ENCODE measurements at places on chromosomes 13 and 19. TPM values are rescaled to one million over a fixed set of nuclear protein-coding genes. Genes with fewer than 3 reads are reported as not detected.

DNA sequence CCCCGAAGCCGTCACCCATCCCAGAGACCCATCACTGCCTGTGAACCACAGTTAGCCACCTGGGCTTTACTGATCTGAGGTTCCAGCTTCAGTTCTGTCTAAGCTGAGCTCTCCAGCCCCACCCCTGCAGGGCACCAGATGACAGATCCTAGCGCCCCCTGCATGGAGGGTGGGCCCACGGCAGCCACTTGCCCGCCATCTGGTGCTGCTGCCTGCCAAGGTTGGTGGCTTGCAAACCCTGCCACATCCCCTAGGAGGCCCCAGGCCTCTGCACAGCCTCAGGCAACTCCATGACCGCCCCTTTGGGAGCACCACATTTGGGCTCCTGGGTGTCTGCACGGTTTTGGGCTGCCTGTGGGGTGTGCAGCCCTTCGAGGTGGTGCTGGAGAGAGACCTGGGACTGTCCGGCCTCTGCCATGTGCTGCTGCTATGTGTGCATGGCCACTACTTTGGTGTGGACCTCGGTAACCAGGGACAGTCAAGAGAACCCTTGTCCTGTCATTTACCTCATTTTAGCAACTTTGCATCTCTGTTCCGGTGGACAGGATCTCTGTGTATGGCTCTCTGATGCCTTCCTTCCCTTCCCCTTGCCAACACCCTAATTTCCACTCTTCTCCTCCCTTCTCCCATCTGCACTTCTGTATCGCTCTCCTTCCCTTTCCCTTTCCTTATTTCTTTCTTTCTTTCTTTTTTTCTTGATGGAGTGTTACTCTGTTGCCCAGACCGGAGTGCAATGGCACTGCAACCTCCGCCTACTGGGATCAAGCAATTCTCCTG lies 17.4 kb upstream of the SDHAF1 start:
- no peaks in the 10 kb centered on the region for H3K27me3 ChIP-seq
- no peak overlapping the region for H3K4me3 ChIP-seq
- H3K36me3 ChIP-seq, result no peaks in the 10 kb centered on the region
- no peaks in the 10 kb centered on the region for H3K4me1 ChIP-seq

GRCh38 chr19:21617740-21618339 lies 112.4 kb downstream of the ZNF429 start:
- no peak for DNase-seq
- no peaks in the 10 kb centered on the region for H3K4me1 ChIP-seq
- H3K36me3 ChIP-seq, result no peaks in the 10 kb centered on the region
- no peak overlapping the region for H3K4me3 ChIP-seq

- no peak overlapping the region for H3K27ac ChIP-seq
- H3K36me3 ChIP-seq, result no peaks in the 10 kb centered on the region
- no peaks in the 10 kb centered on the region for H3K4me1 ChIP-seq
- no peak for DNase-seq
Observed at GRCh38 chr13:66543780-66544179, 686.4 kb downstream of the PCDH9 start.

- no peak overlapping the region for H3K27ac ChIP-seq
- no peak overlapping the region for H3K4me3 ChIP-seq
- no peaks in the 10 kb centered on the region for H3K27me3 ChIP-seq
- no peaks in the 10 kb centered on the region for H3K4me1 ChIP-seq
- DNase-seq, result no peak
Observed at GRCh38 chr13:90798381-90798780, 549.1 kb upstream of the MIR17HG start.

Gene DHPS
- 55.8 TPM for total RNA-seq

GRCh38 chr19:56294549-56294948 lies 20.1 kb downstream of the ZSCAN5A start:
- H3K4me1 ChIP-seq, result no peaks in the 10 kb centered on the region
- H3K27ac ChIP-seq, result no peak overlapping the region
- no peaks in the 10 kb centered on the region for H3K27me3 ChIP-seq
- H3K36me3 ChIP-seq, result no peaks in the 10 kb centered on the region

- H3K27me3 ChIP-seq, result no peaks in the 10 kb centered on the region
- no peaks in the 10 kb centered on the region for H3K36me3 ChIP-seq
- H3K27ac ChIP-seq, result no peak overlapping the region
- H3K4me1 ChIP-seq, result peaks cover 73% of the 10 kb centered on the region
- DNase-seq, result no peak
- no peak overlapping the region for H3K4me3 ChIP-seq
Observed at GRCh38 chr13:59413126-59413525, 750.6 kb downstream of the DIAPH3 start.

DNA sequence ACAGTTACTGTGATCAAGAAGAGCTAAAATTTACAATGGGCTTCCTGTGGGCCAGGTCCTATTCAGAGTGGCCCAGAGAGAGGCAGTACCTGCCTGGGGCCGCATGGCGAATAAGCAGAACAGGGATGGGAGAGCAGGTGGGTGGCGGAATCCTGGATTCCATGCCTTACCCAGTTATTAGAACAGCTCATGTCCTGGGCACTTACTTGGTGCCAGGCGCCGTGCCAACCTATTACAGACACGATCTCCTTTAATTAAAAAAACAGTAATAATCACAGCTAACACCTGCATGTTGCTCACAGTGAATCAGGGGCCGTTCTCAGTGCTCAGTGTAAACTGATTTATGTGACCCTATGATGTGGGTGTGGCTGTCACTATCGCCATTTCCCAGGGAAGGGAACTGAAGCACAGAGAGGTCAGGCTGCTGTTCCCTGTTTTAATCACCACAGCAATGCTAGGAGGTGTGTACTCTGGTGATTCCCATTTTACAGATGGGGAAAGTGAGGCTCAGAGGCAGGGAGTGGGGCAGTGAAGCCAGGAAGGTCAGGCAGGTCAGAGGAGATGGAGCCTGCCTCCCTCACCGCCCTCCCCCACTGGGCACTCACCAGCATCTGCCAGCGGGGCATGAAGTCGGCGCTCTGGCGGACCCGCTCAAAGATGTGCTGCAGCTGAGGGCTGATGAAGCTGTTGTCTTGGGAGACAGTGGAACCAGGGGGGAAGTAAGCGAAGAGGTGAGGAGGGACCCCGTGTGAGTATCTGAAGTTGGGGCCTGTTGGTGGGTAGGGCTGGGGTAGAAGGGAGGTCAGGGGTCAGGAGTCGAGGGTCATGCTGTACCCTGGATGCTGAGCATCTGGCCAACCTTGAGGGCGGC lies 12.0 kb downstream of the COQ8B start:
- peaks cover 25% of the 10 kb centered on the region for H3K36me3 ChIP-seq
- DNase-seq, result no peak
- no peaks in the 10 kb centered on the region for H3K4me1 ChIP-seq
- no peaks in the 10 kb centered on the region for H3K27me3 ChIP-seq
- H3K4me3 ChIP-seq, result no peak overlapping the region

GRCh38 chr13:26310470-26310869 lies 56.5 kb downstream of the CDK8 start:
- H3K27ac ChIP-seq, result no peak overlapping the region
- no peaks in the 10 kb centered on the region for H3K36me3 ChIP-seq
- H3K4me1 ChIP-seq, result peaks cover 13% of the 10 kb centered on the region
- no peak for DNase-seq
- no peaks in the 10 kb centered on the region for H3K27me3 ChIP-seq

Gene GARIN5A
- total RNA-seq, result not detected

DNA sequence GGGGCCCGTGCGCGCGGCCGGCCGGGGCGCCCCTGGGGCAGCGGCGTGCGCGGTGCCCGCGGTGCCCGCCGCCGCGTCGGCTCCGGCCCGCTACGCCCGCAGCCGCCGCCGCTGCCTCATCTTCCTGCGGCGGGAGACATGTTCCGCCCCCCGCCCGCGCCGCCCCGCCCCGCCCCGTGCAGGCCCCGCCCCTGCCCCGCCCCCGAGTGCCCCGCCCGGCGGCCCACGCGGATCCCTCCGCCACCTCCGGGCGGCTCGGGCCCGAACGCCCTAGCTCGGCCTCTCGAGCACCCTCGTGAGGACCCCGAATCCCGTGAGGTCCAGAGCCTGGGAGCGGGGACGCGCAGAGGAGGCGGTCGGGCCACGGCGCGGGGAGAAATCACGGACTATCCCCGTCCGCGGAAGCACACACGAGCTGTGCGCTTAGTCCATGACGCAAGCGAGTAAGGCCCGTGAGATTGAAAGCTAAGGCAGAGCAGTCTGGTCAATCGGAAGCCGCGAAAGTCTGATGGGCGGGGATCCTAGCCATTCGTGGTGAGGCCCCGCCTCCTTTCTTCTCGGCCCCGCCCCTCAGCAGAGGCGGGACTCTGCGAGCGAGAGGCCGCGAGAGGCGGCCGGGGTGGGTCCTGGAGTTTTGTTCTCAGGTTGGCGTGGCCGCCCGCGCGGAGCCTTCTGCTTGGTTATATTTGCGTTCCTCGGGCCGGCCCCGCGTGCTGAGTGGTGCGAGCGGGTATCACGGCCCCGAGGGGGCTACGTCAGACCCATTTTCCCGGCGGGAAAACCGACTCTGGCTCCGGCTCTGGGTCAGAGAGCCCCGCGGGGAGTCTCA lies at the start of gene TCF3:
Gene TCF3 (minus strand): TSS at position 145 of the 829 bp plus-strand sequence. CDS start 2,367 bp downstream, outside the sequence.
- peaks cover 15% of the 10 kb centered on the region for H3K4me1 ChIP-seq
- peak within 1 kb of the TSS; percentile 100 for H3K27ac ChIP-seq
- DNase-seq, result peak; percentile 98
- H3K27me3 ChIP-seq, result no peaks in the 10 kb centered on the region

Gene ZFP28
- total RNA-seq, result 5.2 TPM

GRCh38 chr19:6818246-6818645 lies 45.7 kb downstream of the VAV1 start:
- no peak overlapping the region for H3K4me3 ChIP-seq
- no peak overlapping the region for H3K27ac ChIP-seq
- H3K4me1 ChIP-seq, result no peaks in the 10 kb centered on the region
- no peak for DNase-seq
- H3K36me3 ChIP-seq, result no peaks in the 10 kb centered on the region

All from body of pancreas (tissue), 4 donors.